ENCODE measurements at places on chromosomes 6 and 20.
A peak's percentile ranks its signal among the peaks of the same experiment; 100 is the strongest.

- peak; percentile 60 for DNase-seq
These were observed 8.3 kb downstream of the CEP250 start for GRCh38 chr20:35463455-35464300.

- no peak for DNase-seq
These were observed 80.5 kb downstream of the VEGFA start for GRCh38 chr6:43850314-43851203.

DNA sequence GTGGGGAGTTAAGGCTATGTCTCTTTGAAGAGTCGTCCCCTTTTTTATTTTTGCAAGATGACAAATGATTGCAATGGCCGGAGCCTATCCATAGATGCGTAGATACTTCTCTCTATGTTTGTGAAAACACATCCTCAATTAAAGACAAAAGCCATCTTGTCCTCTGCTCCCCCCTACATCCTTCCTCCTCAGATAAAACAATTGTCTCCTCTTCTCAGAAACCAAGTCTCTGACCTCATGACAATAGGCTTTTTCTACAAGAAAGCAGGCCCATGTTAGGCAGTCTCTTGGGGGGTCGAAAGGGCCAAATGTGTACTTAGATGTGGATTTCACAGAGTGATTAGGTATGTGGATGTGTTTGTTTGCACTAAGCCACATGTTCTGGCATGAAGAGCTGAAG lies 51.1 kb upstream of the SSTR4 start:
- DNase-seq: no peak

- no peak for DNase-seq
These were observed 6.9 kb upstream of the VEGFA start for GRCh38 chr6:43762966-43763695.

DNA sequence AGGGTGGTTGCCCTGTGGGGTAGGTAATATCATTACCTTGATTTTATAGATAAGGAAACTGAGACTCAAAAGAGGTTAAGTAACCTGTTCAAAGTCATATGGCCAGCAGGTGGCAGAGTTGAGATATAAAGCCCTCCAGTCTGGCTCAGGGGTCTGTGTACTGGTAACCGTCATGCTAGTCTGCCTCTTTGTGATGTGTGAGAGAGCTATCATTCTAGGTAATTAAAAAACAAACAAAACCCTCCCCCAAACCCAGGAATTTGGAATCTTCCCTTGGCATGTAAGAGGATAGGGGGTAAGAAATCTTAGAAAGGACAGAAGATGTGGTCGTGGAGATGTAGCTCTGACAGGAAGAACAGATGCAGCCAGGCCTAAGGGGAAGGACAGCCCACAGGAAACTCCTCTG lies 206.0 kb downstream of the CDC5L start:
- peak; percentile 73 for DNase-seq

DNA sequence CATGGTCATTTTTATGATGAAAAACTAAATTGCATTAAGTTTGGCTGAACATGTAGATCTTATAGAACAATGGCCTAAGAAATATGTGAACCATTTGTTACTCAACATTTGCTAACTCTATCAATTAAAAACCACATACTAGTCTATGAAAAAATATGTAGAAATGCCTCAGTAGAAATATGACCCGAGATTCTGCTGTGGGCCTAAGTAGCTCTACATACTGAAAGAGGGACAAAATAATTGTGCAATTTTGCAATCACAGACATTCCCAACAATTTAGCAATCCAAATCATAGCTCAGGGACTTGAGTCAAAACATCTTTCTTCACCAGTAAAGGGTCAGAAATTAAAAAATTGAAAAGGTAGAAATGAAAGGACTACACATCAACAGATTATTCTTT lies 619.0 kb downstream of the FRK start:
- DNase-seq: no peak

GRCh38 chr20:50559149-50559548 lies 49.0 kb downstream of the PTPN1 start:
- no peak for DNase-seq

Data from CD8-positive, alpha-beta T cell (primary cell).